ENCODE measurements at places on chromosomes 7 and 10. TPM values are rescaled to one million over a fixed set of nuclear protein-coding genes. Genes with fewer than 3 reads are reported as not detected.

The VAX1 gene
- total RNA-seq: not detected

The ASB15 gene
- not detected for total RNA-seq

The ARHGEF5 gene
- 43.5 TPM for total RNA-seq

GRCh38 chr10:93336110-93336509 lies 146.0 kb downstream of the MYOF start:
- no peaks in the 10 kb centered on the region for H3K36me3 ChIP-seq
- H3K27me3 ChIP-seq: no peaks in the 10 kb centered on the region
- H3K4me3 ChIP-seq: no peak overlapping the region
- H3K27ac ChIP-seq: no peak overlapping the region

GRCh38 chr7:33700001-33700899 lies 205.1 kb upstream of the BMPER start:
- no peaks in the 10 kb centered on the region for H3K4me1 ChIP-seq
- H3K36me3 ChIP-seq: no peaks in the 10 kb centered on the region
- H3K4me3 ChIP-seq: no peak overlapping the region

DNA sequence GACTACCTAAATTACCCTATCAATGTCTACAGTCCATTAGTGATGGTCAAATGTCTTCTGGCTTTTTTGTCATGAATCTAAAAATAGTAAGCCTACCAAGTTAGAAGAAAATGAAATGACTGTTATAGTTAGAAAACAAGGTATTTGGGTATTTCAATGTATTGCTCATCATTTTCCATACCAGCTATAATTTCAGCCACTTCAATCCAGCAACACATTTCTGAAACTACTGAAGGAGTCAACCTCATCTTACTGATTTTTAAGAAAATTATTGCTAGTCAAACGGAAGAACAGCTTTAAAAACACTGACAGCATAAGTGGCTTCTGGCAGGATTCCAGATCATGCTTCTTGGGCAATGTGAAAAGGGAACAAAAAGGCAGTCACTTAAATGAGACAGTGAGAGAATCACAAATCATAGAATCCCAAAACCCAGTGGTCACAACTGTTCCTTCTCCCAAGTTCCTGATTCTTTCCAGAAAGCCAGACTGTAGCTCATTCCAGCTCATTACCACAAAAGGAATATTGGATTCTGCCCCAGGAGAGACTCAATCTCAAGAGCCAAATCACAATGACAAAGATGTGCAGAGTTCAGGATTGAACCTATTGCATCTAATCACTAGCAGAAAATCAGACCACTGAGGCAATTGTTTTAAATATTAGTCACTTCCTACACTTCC lies 61.2 kb upstream of the LRRN3 start:
- no peaks in the 10 kb centered on the region for H3K27me3 ChIP-seq
- no peak overlapping the region for H3K4me3 ChIP-seq
- no peak for DNase-seq

GRCh38 chr10:47053081-47053798 lies 142.0 kb downstream of the PTPN20 start:
- H3K27ac ChIP-seq: no peak overlapping the region
- H3K27me3 ChIP-seq: no peaks in the 10 kb centered on the region
- H3K4me3 ChIP-seq: no peak overlapping the region
- no peaks in the 10 kb centered on the region for H3K4me1 ChIP-seq

- H3K36me3 ChIP-seq: no peaks in the 10 kb centered on the region
- no peaks in the 10 kb centered on the region for H3K27me3 ChIP-seq
- H3K27ac ChIP-seq: no peak overlapping the region
- H3K4me3 ChIP-seq: no peak overlapping the region
Measured at GRCh38 chr7:146645383-146645976, 528.9 kb downstream of the CNTNAP2 start.

- H3K36me3 ChIP-seq: no peaks in the 10 kb centered on the region
- H3K27me3 ChIP-seq: no peaks in the 10 kb centered on the region
- H3K27ac ChIP-seq: no peak overlapping the region
- H3K4me3 ChIP-seq: no peak overlapping the region
Measured at GRCh38 chr7:147106746-147107145, 990.1 kb downstream of the CNTNAP2 start.

Measured in kidney (tissue), 22 donors.